ENCODE measurements at places on chromosomes 12 and 14.

DNA sequence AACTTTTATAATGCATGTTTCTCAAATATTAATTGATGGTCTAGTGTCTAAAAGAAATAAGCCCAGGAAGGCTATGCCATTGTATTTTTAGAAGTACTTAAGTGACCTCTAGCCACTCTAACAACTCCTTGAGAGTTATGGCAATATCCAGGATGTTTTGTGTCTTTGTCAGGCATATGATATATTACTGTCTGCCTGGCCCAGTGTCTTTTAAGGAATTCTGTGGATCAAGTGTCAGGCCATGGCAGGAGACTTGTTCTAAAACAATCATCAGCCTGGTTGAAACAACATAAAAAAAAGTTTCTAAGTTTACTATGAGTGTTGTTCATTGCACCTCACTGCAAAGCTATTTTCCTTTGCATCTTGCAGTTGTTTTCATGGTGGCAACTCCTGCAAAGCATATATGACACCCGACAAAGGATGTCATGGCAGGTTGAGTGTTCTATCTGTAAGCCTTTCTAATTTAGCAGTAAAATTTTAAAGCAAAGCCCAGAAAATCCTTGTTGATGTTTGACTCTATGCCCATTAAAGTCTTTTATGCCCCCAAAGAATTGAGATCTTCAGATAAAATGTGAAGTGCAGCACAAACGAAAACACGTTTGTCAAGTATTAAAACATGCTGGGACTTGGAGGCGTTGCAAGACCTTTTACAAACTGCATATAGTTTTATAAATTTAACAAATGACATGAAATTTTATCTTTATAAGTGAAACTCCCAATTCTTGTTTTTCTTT is 89.5 kb upstream of the SLC38A2 start:
- DNase-seq: no peak

- DNase-seq: no peak
Measured at GRCh38 chr12:131133015-131133905, 179.6 kb downstream of the ADGRD1 start.

DNA sequence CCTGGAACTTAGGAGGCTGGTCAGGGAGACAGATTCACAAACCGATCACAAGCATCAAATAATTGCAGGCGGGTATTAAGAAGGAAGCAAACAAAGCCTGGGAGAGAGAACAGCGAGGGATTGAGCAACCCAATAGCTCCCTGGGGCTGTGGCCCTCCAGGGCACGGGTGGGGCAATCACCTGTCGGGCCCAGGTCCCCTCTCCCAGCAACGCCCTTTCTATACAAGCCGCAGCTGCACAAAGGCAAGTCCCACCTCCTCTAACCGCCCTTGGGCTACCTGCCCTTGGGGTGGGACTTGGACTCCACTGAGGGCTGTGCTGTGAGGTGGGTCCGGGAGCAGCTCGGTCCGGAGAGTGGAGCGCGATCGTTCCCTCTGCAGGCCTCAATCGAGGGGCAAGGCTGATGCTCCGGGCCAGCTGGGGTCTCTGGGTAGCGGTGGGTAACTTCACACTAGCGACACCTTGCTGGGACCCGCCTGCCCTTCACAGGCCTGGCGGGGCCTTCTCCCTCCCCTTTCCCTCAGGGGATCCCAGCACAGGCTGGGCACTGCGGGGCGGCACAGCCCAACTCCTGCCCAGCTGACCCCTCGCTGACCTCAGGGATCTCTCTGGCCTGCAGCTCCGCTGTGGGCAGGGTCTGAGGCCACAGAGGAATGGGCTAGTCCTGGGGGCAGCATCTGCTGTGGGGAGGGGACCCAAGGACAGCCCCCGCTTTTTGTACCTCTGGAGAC is 8.0 kb downstream of the PHB2 start:
- DNase-seq: no peak

DNA sequence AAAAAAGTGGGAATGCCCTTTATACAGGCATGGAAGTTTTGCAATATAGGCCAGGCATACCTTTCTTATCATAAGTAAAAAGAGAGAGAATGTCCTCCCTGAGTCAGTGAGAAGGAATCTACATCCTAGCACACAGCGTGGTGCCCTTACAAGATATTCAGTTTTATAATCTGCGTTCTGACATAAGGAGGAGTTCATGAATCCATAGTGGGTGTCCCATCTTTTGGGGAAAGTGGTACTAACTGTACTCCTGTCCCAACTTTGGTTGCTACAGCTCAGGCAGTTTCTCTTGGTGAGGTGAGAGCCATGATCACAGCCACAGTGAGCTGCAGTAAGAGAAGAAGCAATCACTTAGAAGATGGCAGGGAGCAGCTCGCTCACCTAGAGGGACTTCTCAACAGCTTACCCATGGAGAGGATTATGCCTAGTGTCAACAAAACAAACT is 332.9 kb downstream of the BCAT1 start:
- no peak for DNase-seq

GRCh38 chr12:62762645-62763044 is 172.3 kb downstream of the PPM1H start:
- DNase-seq: no peak
